NCI-H1417 treated with DMSO at 0.1 percent for 48 hours (cell line): ENCODE measurements at places on chromosomes 11 and 22.

GRCh38 chr22:29635734-29636357 is 32.4 kb downstream of the NF2 start:
- DNase-seq: no peak

DNA sequence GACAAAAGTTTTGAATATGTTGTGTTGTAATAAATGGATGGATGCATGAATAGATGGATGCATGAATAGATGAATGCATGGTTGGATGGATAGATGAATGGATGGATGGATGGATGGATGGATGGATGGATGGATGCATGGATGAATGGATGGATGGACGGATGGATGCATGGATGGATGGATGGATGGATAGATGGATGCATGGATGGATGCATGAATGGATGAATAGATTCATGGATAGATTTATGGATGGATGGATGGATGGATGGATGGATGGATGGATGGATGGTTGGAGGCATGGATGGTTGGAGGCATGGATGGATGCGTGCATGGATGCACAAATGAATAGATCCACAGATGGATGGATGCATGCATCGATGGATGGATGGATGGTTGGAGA is 623.2 kb upstream of the B3GAT1 start:
- DNase-seq: no peak

- no peak for DNase-seq
Measured at GRCh38 chr22:50434849-50435248, 40.0 kb downstream of the SBF1 start.

DNA sequence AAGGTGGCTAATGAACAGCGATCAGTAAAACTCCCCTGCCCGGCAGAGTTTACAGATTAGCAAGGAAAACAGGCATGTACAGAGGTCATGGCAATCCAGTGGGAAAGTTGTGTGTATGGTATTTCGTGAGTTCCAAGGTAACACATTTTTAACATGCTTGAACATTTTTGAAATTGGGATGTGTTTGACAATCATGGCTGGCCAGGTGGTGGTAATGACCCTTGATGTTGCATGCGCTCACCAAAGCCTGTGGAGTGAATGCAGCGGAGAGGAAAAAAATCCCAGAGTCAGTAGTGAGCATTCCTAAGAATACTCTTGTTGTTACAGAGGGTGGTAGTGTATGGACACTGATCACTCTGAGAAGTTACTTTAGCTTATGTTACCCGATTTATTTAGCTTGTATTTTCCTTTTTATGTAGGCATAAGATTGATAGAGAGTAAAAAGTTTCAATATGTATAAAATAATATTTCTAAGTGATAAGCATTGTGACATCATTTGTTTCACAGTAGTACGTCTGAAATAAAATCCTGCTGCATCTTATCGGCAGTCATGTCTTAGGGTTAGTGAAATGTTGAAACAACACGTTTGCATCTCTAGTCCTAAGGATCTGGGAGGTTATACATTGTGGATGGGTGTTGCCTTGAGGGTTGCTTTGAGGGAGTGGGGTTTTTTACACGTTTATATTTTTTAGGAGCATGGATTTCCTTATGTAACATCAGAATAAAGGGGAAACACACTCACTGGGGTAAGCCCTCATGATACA is 8.7 kb downstream of the TEAD1 start:
- DNase-seq: no peak

GRCh38 chr22:48140261-48140813 is 1377.9 kb downstream of the TBC1D22A start:
- no peak for DNase-seq

DNA sequence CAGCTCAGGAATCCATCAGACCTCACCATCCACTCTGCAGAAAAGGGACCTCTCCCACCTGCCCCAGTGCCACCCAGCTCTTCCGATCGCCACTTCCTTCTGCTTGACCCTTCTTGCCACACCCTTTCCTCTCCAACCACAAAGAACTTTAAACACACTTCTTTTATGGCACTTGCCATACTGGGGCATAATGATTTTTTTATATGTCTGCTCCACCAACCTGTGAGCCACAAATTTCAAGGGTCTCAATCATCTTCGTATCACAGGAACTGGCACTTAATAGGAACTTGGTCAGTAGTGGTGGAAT is 11.7 kb upstream of the MYH9 start:
- no peak for DNase-seq

DNA sequence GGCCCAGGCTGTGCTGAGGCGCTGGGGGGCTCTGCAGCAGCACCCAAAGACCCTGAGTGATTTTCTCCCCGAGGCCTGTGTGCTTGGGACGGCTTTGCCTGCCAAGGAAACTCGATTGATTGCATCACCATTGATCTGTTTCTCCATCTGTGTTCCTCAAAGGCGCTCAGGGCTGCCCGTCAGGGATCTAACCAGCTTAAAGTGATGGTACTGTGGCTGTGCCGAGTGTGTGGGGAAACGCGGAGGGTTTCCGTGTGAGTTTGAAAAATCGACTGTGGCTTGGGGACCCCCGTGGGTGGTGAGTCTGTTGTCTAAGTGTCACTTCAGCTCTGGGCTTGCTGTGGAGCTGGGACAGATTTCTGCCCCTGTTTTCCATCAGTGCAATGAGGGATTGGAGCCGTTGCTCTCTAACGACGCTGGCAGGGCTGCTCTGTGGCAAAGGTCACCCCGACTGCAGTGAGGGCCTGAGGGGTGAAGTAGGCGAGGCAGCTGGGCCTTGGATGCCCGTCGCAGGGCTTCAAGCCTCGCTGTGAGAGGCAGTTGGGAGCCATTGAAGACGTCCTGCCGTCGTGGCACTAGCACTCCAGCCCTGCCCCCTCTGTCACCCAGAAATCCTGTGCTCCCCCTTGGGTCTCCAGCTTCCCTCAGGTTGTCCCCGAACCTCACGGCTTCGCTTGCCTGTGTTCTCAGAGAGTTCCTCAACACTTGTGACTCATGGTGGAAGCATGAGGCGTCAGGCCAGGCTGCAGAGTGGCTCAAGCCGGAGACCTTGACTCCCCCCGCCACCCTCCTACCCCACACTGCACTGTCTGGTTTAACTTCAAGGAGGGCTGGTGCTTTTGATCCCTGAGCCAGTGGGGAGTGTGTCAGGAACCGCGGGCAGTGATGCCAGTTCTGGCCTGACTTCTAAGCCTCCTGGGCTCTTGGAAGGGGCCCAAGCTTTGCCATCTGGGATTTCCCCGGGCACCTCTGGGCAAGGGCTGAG is 21.8 kb downstream of the CACNA1I start:
- no peak for DNase-seq

DNA sequence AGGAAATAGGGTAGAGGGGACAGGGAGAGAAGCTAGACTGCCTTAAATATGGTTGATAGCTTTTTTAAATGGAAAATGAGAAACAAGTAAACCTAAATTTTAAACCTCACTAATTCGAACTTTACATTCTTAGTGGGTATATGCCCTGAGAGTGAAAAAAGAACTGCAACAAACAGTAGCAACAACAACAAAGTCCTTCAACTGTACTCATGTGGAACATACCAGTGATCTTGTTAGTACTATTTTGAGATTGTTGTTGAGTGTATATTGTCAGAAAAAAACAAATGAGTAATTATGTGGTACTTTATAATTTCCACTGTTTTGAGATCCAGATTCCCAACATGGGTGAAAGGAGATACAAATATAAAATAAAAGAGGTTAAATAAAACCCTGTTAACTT is 88.9 kb upstream of the TNRC6B start:
- DNase-seq: no peak

GRCh38 chr11:74288911-74289310 is 22.5 kb downstream of the P4HA3 start:
- no peak for DNase-seq
